ENCODE measurements at places on chromosomes 3 and 15.
A peak's percentile ranks its signal among the peaks of the same experiment; 100 is the strongest.

GRCh38 chr15:100120111-100120510, 221.7 kb downstream of the ADAMTS17 start:
- H3K27ac ChIP-seq = no peak overlapping the region
- H3K27me3 ChIP-seq = no peaks in the 10 kb centered on the region
- no peak for DNase-seq
- no peak overlapping the region for H3K4me3 ChIP-seq

GRCh38 chr3:53534676-53535400, 40.4 kb downstream of the CACNA1D start:
- H3K27ac ChIP-seq = no peak overlapping the region
- no peaks in the 10 kb centered on the region for H3K36me3 ChIP-seq
- H3K4me3 ChIP-seq = no peak overlapping the region
- peaks cover 5% of the 10 kb centered on the region for H3K4me1 ChIP-seq

- DNase-seq = no peak
- no peaks in the 10 kb centered on the region for H3K27me3 ChIP-seq
- no peak overlapping the region for H3K27ac ChIP-seq
- H3K4me1 ChIP-seq = no peaks in the 10 kb centered on the region
- H3K4me3 ChIP-seq = no peak overlapping the region
These were observed 29.8 kb upstream of the CHL1 start for GRCh38 chr3:166799-167198.

DNA sequence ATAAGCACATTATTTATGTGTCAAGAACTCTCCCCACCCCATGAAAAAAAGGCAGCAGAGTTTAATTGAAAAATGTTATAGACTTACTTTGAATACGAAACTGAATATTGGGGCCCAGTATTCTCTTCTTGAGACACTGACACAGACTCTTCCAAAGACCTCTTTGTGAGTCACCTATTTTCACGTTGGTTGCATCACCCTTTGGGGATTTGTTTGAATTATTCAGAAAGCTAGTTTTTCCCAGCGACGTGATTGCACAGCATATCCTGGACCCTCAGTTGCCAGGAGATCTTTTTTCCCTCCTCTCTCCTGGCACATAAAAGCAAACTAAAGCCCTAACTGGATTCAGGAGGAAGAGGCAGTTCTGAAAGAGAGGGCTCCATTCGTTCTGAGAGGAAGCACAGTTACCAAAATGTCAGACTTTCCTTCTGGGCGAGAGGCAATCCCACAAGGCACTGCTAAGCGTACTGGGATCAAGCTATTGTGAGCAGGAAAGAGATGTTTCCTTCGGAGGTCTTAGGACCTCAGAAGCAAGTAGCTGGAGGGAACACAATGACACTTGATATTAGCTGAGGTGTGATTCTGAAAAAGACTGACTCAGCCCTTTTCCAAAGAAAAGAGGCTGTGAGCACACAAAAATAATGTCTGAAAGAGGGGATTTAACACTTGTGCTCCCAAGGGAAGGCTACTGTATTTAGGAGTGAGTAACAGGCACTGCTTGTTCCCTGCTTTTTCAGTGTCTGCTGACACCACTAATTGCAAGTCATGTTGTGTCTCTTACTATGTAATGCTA, 65.8 kb upstream of the CADPS start:
- H3K27ac ChIP-seq = no peak overlapping the region
- H3K27me3 ChIP-seq = no peaks in the 10 kb centered on the region
- no peak overlapping the region for H3K4me3 ChIP-seq
- no peak for DNase-seq

- no peaks in the 10 kb centered on the region for H3K27me3 ChIP-seq
- peaks cover 12% of the 10 kb centered on the region for H3K36me3 ChIP-seq
- H3K4me1 ChIP-seq = no peaks in the 10 kb centered on the region
- DNase-seq = no peak
These were observed 6.1 kb upstream of the CHST14 start for GRCh38 chr15:40464595-40465185.

GRCh38 chr15:40328176-40328575, 4.7 kb downstream of the INAFM2 start:
- no peaks in the 10 kb centered on the region for H3K27me3 ChIP-seq
- H3K36me3 ChIP-seq = no peaks in the 10 kb centered on the region
- H3K27ac ChIP-seq = no peak overlapping the region
- no peak overlapping the region for H3K4me3 ChIP-seq

- H3K27ac ChIP-seq = no peak overlapping the region
- no peaks in the 10 kb centered on the region for H3K36me3 ChIP-seq
- no peak for DNase-seq
- H3K27me3 ChIP-seq = no peaks in the 10 kb centered on the region
- no peak overlapping the region for H3K4me3 ChIP-seq
These were observed 60.0 kb upstream of the FLNB start for GRCh38 chr3:57948080-57948671.

GRCh38 chr3:31661993-31662670, 129.4 kb downstream of the STT3B start:
- no peaks in the 10 kb centered on the region for H3K36me3 ChIP-seq
- no peak for DNase-seq
- no peak overlapping the region for H3K4me3 ChIP-seq
- H3K4me1 ChIP-seq = peaks cover 4% of the 10 kb centered on the region
- H3K27ac ChIP-seq = no peak overlapping the region

DNA sequence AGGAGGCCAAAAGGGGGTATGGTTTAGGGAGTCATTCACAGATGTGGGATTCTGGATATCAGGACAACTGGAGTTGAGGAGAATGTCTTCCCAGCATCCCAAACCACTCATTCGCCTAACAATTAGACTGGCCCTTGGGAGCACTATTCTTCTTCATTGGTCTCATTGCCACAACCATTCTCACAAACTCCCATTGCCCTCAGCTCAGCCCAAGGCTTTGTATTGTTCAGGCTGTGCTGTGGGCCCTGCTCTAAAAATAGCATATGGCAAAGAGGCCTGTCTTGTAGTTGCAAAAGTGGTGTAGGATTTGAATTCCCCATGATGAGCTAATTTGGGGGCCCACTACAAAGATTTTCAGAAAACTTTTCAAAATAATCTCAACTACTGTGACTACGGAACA, 6.3 kb upstream of the ADAMTS9 start:
- H3K4me3 ChIP-seq = no peak overlapping the region
- no peak for DNase-seq
- H3K36me3 ChIP-seq = no peaks in the 10 kb centered on the region
- H3K4me1 ChIP-seq = peaks cover 3% of the 10 kb centered on the region

DNA sequence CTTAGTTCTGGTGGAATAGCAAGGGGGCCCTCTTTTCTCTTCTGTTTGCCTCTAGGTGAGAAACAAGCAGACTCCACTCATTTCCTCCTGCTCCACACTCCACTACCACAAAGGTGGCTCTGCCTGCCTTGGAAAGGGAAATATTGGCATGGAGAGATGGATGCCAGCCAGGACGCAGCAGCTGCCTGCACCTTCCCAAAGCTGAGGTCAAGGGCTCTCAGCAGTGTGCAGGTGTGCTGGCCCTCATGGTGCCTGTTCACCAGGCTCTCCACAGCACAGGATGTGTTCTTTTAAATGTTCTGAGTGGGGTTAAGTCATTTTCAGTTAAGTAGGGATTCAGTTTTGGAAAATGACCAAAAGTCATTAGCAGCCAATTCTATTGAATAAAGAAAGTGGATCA, 211.2 kb upstream of the STRIT1 start:
- no peak for DNase-seq
- H3K27ac ChIP-seq = no peak overlapping the region
- H3K27me3 ChIP-seq = no peaks in the 10 kb centered on the region
- no peaks in the 10 kb centered on the region for H3K4me1 ChIP-seq
- no peak overlapping the region for H3K4me3 ChIP-seq
- no peaks in the 10 kb centered on the region for H3K36me3 ChIP-seq

- DNase-seq = peak; percentile 59
- no peak overlapping the region for H3K27ac ChIP-seq
- H3K4me3 ChIP-seq = no peak overlapping the region
- H3K36me3 ChIP-seq = no peaks in the 10 kb centered on the region
- peaks cover 6% of the 10 kb centered on the region for H3K4me1 ChIP-seq
- H3K27me3 ChIP-seq = no peaks in the 10 kb centered on the region
These were observed 149.1 kb downstream of the NFKBIZ start for GRCh38 chr3:101998256-101998926.

DNA sequence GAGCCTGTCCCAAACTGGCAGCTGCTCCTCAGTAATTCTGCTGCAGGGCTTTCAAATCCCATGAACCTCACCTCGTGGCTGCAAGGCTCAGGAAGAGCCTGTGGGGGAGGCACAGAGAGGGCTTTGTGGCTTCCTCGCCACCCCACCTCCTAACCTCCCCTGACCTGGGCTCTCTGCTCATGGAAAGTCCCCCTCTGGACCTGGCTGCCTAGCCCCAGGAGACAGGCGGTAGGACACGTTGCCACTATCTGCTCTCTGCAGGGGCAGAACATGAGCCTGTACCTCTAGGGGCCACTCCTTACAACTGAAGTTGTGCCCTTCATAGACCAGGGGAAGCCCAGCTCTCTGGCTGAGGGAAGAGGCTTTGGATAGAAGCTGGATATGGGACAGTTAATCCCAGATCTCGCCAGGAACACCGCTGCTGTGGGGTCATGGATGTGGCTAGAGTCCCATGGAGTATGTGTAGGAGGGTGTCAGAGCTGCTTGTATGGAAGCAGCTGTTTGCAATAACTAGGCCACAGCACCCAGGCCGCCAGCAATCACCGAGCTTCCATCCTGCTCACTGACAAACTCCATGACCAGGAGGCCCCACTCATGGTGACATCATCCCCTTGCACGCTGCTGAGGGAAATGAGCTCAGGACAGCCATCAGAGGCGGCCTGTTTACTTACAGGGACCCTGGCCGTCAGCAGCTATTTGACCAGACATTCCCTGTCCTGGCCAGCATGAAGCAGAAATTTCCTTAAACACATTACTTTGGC, 34.0 kb upstream of the CILP start:
- peak; percentile 70 for DNase-seq
- no peaks in the 10 kb centered on the region for H3K4me1 ChIP-seq
- no peak overlapping the region for H3K4me3 ChIP-seq
- no peaks in the 10 kb centered on the region for H3K36me3 ChIP-seq
- peak overlapping the region; percentile 8 for H3K27ac ChIP-seq

- DNase-seq = no peak
- H3K27ac ChIP-seq = no peak overlapping the region
- H3K27me3 ChIP-seq = no peaks in the 10 kb centered on the region
- no peaks in the 10 kb centered on the region for H3K4me1 ChIP-seq
- H3K4me3 ChIP-seq = no peak overlapping the region
These were observed 218.1 kb downstream of the LRTM1 start for GRCh38 chr3:54709785-54710184.

- no peak overlapping the region for H3K4me3 ChIP-seq
- no peaks in the 10 kb centered on the region for H3K4me1 ChIP-seq
- H3K36me3 ChIP-seq = no peaks in the 10 kb centered on the region
- no peak overlapping the region for H3K27ac ChIP-seq
- no peak for DNase-seq
These were observed 58.6 kb downstream of the AGTR1 start for GRCh38 chr3:148756311-148756710.

- H3K4me3 ChIP-seq = no peak overlapping the region
- no peaks in the 10 kb centered on the region for H3K27me3 ChIP-seq
- H3K36me3 ChIP-seq = no peaks in the 10 kb centered on the region
- H3K4me1 ChIP-seq = no peaks in the 10 kb centered on the region
- DNase-seq = no peak
These were observed 18.8 kb downstream of the GMPS start for GRCh38 chr3:155889212-155889611.

DNA sequence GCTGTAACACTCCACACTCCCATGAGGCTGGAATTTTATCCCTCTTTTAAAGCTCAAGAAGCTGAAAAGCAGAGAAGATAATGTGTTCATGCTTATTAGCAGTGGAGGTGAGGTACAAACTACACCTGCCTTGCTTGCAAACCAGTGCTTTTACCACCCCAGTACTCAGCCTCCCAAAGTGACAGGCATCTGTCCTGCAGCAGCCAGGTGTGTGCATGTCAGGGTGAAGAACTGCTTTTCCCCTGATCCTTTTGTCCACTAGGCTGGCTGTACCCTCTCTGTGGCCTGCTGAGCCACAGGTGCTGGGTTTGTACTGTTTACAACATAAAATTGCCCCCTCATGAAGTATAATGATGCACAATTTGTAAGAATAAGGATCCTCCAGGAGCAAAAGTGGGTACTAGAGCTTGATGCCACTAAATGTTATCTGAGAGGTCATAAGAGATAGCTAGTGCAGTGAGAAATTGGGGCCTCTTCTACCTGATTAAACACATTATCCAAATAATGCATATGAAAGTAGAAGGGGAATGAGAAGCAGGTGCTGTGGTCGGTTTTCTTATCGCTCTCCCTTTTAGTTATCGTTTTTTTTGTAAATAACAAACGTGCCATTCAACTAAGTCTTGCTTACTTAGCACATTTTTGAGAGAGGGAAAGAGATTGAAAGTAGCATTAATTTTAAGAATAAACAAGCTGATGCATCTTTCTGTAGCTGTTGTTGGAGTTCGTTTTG, 39.2 kb upstream of the GADL1 start:
- no peaks in the 10 kb centered on the region for H3K4me1 ChIP-seq
- no peak for DNase-seq
- H3K36me3 ChIP-seq = no peaks in the 10 kb centered on the region

DNA sequence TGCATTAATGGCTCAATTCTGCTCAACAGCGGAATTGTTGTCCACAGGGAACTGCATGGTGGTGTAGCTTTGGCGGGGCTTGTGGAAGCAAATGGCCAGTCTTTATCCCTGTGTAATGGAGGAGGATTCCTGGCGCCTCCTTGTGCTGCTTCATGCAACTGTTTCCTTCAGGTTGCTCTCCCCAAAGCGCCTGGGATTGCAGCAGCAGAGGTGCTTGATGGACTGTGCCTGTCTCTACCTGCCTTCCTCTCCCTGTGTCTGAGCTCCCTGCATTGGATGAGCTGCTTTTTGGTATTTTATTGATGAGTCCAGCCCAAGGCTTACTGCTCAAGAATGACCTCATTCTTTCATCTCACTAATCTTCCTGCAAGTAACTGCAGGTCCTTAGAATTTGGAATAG, 72.9 kb upstream of the NDN start:
- no peaks in the 10 kb centered on the region for H3K36me3 ChIP-seq
- no peaks in the 10 kb centered on the region for H3K4me1 ChIP-seq
- H3K4me3 ChIP-seq = no peak overlapping the region
- no peak for DNase-seq
- no peaks in the 10 kb centered on the region for H3K27me3 ChIP-seq

DNA sequence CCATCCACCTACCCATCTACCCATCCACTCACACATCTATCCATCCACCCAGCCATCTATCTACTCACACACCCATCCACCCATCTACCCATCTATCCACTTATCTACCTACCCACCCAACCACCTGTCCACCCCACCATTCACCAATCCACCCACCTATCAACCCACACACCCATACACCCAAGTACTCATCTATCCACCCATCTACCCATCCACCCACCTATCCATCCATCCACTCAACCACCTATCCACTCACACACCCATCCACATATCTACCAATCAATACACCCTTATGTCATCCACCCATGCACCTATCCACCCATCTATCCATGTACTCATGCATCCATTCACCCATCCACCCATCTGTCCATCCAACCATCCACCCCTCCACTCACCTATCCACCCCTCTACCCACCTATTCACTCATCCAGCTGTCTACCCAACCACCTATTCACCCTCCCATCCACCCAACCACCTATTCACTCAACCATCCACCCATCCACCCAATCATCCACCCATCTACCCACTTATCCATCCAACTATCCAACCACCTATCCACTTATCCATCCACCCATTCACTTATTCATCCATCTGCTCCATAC, 109.8 kb downstream of the CHSY1 start:
- no peak for DNase-seq
- no peak overlapping the region for H3K27ac ChIP-seq
- no peaks in the 10 kb centered on the region for H3K36me3 ChIP-seq
- no peak overlapping the region for H3K4me3 ChIP-seq
- no peaks in the 10 kb centered on the region for H3K4me1 ChIP-seq

- H3K36me3 ChIP-seq = no peaks in the 10 kb centered on the region
- H3K4me3 ChIP-seq = no peak overlapping the region
- H3K27ac ChIP-seq = no peak overlapping the region
- H3K27me3 ChIP-seq = no peaks in the 10 kb centered on the region
- H3K4me1 ChIP-seq = no peaks in the 10 kb centered on the region
These were observed 406 bp upstream of the GABRB3 start for GRCh38 chr15:26773067-26773877.

Data from kidney (tissue), 22 donors.